Activated CD4-positive, alpha-beta memory T cell treated with anti-CD3 and anti-CD28 coated beads, Interleukin-2, amount 10 ng/mL, durations not matched to agents 7 days and 5 days (primary cell): ENCODE measurements at places on chromosomes 12 and 14. TPM values are rescaled to one million over a fixed set of nuclear protein-coding genes. Genes with fewer than 3 reads are reported as not detected.

Gene MYH6
- total RNA-seq, result 0.10 TPM

Gene TC2N
- total RNA-seq, result 195 TPM

DNA sequence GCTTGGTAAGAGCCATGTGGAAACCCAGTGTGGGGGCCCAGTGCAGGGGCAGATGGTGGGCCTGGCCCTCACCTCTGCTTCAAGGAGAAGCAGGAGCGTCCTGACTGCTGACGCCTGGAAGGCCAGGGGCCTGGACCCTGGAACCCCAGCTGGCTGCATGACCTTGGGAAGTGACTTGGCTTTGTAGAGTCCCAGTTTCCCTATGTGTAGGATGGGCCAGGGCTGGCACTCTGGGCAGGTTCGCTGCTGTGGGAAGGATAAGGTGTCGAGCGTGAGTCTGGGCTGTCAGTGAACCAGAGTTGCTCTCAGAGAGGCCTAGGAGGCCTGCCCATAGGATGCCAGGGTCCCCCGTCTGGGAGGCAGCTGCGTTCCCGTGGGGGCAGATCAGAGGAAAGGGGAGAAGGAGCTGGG, 43.2 kb downstream of the TRAFD1 start:
- peaks cover 3% of the 10 kb centered on the region for H3K4me1 ChIP-seq
- H3K27ac ChIP-seq, result no peak overlapping the region
- peaks cover 5% of the 10 kb centered on the region for H3K36me3 ChIP-seq
- H3K4me3 ChIP-seq, result no peak overlapping the region
- H3K27me3 ChIP-seq, result no peaks in the 10 kb centered on the region

GRCh38 chr12:63206494-63206893, 55.5 kb upstream of the AVPR1A start:
- DNase-seq, result no peak
- H3K27ac ChIP-seq, result no peak overlapping the region
- H3K36me3 ChIP-seq, result no peaks in the 10 kb centered on the region
- no peaks in the 10 kb centered on the region for H3K4me1 ChIP-seq

- H3K4me1 ChIP-seq, result no peaks in the 10 kb centered on the region
- H3K36me3 ChIP-seq, result no peaks in the 10 kb centered on the region
- peaks cover 26% of the 10 kb centered on the region for H3K27me3 ChIP-seq
Measured at GRCh38 chr12:52434760-52435530, 774 bp upstream of the KRT75 start.

- no peak overlapping the region for H3K4me3 ChIP-seq
- no peaks in the 10 kb centered on the region for H3K4me1 ChIP-seq
- DNase-seq, result peak; percentile 61
- H3K27me3 ChIP-seq, result no peaks in the 10 kb centered on the region
- no peak overlapping the region for H3K27ac ChIP-seq
Measured at GRCh38 chr12:126747530-126748149, 1519.3 kb upstream of the TMEM132C start.

Gene CLEC1B
- not detected for total RNA-seq

GRCh38 chr14:71049435-71050133, 142.3 kb downstream of the PCNX1 start:
- H3K27me3 ChIP-seq, result no peaks in the 10 kb centered on the region
- DNase-seq, result no peak
- H3K27ac ChIP-seq, result no peak overlapping the region
- H3K4me1 ChIP-seq, result no peaks in the 10 kb centered on the region

DNA sequence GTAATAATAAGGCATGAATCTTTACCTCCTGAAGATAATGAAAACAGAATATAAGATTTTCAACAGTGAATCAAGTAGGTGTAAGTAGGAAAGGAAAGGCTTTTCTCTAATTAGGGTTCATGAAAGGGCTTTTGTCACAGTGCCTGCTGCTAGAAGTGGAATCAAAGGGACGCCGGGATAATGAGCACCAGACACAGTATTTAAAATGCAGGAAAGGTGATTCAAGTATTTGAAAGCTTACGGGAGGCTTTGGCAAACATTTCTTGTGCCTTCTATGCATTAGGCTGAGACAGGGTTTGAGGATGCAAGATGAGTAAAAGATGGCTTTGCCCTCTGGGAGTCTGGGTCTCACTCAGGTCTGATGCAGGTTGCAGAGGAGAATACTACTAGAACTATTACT, 70.5 kb upstream of the ANO4 start:
- H3K27ac ChIP-seq, result no peak overlapping the region
- H3K4me1 ChIP-seq, result no peaks in the 10 kb centered on the region
- peaks cover 15% of the 10 kb centered on the region for H3K27me3 ChIP-seq
- no peak for DNase-seq

DNA sequence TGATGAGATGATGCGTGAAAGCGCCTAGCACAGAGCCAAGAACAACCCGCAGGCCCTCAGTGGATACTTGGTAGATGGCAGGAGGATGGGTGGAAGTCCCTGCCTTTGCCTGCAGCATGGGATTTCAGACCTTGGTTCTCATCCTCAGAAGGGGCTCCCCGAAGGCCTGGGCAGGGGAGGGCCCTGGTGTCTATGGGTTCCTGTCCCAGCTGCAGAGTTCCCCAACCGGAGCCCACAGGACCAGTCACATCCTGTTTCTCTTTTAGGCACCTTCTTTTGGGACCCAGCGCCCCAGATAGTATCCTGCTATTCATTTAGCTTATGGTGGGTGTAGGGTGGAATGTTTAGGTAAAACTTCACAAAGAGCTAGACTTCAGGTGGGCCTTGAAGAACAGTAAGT, 55.5 kb downstream of the CALM1 start:
- H3K27me3 ChIP-seq, result no peaks in the 10 kb centered on the region
- no peak overlapping the region for H3K27ac ChIP-seq
- no peaks in the 10 kb centered on the region for H3K36me3 ChIP-seq
- DNase-seq, result no peak
- peaks cover 11% of the 10 kb centered on the region for H3K4me1 ChIP-seq

Gene TMEM229B
- total RNA-seq, result 10.4 TPM

- DNase-seq, result no peak
- H3K27ac ChIP-seq, result no peak overlapping the region
- no peaks in the 10 kb centered on the region for H3K27me3 ChIP-seq
- peaks cover 7% of the 10 kb centered on the region for H3K4me1 ChIP-seq
Measured at GRCh38 chr14:90393966-90394365, 2.9 kb upstream of the CALM1 start.

GRCh38 chr12:96456265-96456974, 33.0 kb upstream of the CFAP54 start:
- H3K27ac ChIP-seq, result no peak overlapping the region
- H3K27me3 ChIP-seq, result no peaks in the 10 kb centered on the region
- no peak for DNase-seq
- H3K36me3 ChIP-seq, result no peaks in the 10 kb centered on the region
- H3K4me3 ChIP-seq, result no peak overlapping the region
- H3K4me1 ChIP-seq, result peaks cover 3% of the 10 kb centered on the region

- H3K27me3 ChIP-seq, result peaks cover 65% of the 10 kb centered on the region
- DNase-seq, result no peak
- peaks cover 38% of the 10 kb centered on the region for H3K4me1 ChIP-seq
- peaks cover 3% of the 10 kb centered on the region for H3K36me3 ChIP-seq
Measured at GRCh38 chr14:73241481-73242165, 4.3 kb downstream of the PAPLN start.

GRCh38 chr12:10861366-10861765, 12.1 kb upstream of the PRR4 start:
- H3K27ac ChIP-seq, result no peak overlapping the region
- no peak for DNase-seq
- no peak overlapping the region for H3K4me3 ChIP-seq
- no peaks in the 10 kb centered on the region for H3K27me3 ChIP-seq
- peaks cover 14% of the 10 kb centered on the region for H3K36me3 ChIP-seq

Gene PTPN6
- total RNA-seq, result 299 TPM

Gene NANOG
- total RNA-seq, result not detected

- H3K4me3 ChIP-seq, result peak overlapping the region; percentile 93
- H3K36me3 ChIP-seq, result peaks cover 42% of the 10 kb centered on the region
- peaks cover 73% of the 10 kb centered on the region for H3K4me1 ChIP-seq
- peak; percentile 64 for DNase-seq
- H3K27me3 ChIP-seq, result no peaks in the 10 kb centered on the region
- H3K27ac ChIP-seq, result peak overlapping the region; percentile 85
Measured at GRCh38 chr14:103561381-103562178, 877 bp downstream of the BAG5 start.

Gene CDH24
- total RNA-seq, result 2.0 TPM

Gene SDS
- total RNA-seq, result not detected

Gene PLA2G1B
- not detected for total RNA-seq

Gene PTPRR
- not detected for total RNA-seq

GRCh38 chr14:61290701-61291100, 9.6 kb upstream of the TMEM30B start:
- DNase-seq, result no peak
- no peaks in the 10 kb centered on the region for H3K27me3 ChIP-seq
- peaks cover 19% of the 10 kb centered on the region for H3K4me1 ChIP-seq
- H3K36me3 ChIP-seq, result no peaks in the 10 kb centered on the region
- no peak overlapping the region for H3K27ac ChIP-seq

GRCh38 chr12:1808036-1808797, 12.1 kb upstream of the LRTM2 start:
- no peaks in the 10 kb centered on the region for H3K36me3 ChIP-seq
- no peak overlapping the region for H3K4me3 ChIP-seq
- no peak for DNase-seq
- H3K27ac ChIP-seq, result peak overlapping the region; percentile 23

DNA sequence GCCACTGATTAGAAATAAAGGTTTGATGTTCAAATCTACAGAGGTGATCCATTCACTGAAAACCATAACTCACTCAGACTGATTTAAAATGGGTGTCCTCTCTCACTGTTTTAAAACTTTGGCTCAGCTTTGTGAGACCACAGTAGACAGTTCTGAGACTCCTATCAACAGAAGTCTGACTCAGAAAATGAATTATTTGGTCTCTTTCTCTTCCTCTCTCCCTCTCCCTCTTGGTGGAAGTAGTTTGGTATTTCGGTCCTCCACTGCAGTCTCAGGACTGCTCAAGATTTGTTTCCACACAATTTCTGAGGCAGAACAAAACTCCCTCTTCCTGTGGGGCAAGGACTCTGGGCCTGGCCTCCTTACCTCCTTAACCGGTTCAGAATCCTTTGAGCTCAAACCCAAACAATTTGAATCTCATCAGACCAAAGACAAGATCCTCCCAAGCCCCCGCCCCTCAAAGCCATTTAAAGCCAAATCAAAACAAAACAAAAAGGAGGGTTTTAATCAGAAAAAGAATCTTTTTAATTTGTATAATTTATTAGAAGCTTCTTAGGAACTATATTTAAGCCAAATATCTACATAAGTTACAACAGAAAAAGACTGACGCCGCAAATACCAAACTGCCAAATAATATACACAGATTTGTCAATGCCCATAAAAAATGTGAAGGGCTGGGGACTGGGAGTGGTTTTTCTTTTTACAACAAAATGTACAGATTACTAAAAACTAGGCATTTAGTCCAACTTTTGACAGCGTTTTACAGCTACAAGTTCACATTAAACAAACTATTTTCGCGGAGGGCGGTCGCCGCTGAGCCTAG, 3.9 kb downstream of the NKX2-1 start:
- peaks cover 72% of the 10 kb centered on the region for H3K27me3 ChIP-seq
- DNase-seq, result no peak
- peaks cover 6% of the 10 kb centered on the region for H3K4me1 ChIP-seq
- no peak overlapping the region for H3K4me3 ChIP-seq

DNA sequence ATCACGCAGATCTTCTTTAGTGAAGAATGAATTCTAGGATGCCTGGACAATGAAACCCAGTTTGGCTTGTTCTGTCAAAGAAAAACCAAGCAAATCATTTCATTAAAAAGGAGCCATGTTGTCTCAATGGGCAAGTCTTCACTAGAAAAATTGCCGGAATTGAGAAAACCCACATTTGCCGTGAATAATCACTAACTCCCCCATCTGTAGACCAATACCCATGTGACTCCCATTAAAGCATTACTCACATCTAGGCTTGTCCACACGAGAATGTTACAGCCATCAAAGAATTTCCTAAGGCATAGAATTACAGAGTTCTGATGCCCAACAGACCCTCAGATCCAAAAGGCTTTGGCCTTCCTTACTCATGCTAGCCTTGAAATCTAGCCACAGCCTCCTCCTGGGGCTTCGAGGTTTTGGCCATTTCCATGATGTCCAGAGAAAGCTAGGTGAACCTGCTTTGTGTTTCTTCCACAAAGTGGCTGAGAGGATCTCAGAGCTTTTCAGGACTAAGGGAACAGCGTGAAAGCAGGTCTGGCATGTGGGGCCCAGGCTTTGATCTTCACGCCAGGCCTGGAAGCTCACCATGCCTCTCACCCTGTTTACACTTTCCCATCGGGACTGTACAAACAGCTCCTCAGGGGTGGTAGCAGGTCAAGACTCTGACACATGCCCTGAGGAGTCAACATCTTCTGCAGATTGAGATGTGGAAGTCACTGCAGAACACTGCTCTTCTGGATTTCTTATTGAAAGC, 12.1 kb downstream of the SLC7A8 start:
- no peak overlapping the region for H3K27ac ChIP-seq
- no peak for DNase-seq
- no peak overlapping the region for H3K4me3 ChIP-seq
- H3K27me3 ChIP-seq, result peaks cover 12% of the 10 kb centered on the region
- H3K4me1 ChIP-seq, result no peaks in the 10 kb centered on the region
- no peaks in the 10 kb centered on the region for H3K36me3 ChIP-seq

Gene BIN2
- total RNA-seq, result 214 TPM

Gene PZP
- total RNA-seq, result not detected

Gene ZFHX2
- 1.5 TPM for total RNA-seq

DNA sequence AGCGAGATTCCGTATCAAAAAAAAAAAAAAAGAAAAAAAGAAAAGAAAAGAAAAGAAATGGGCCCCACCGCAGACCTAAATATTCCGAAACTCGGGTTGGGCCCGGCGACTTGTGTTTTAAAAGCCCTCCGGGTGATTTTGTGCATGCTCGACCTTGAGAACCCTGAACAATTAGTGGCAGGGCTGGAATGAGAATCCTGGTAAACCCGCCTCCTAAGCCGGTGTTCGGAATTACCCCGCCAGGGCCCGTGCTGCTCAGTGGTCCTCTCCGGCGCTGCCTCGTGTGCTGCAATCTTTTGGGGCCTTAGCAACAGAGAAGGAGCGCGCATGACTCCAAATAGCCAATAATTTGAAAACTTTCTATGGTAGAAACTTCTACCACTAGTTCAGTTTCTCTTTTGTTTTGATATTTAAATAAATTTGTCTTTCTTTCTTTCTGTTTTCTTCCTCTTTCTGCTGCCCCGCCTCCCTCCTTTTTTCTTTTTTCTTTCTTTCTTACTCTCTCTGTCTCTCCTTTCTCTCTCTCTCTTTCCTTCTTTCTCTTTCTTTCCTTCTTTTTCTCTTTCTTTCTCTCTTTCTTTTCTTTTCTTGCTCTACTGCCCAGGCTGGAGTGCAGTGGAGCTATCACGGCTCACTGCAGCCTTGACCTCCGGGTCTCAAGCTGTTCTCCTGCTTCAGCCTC, 1.5 kb upstream of the GALNT6 start:
- peaks cover 6% of the 10 kb centered on the region for H3K36me3 ChIP-seq
- peaks cover 77% of the 10 kb centered on the region for H3K4me1 ChIP-seq
- peak overlapping the region; percentile 96 for H3K27ac ChIP-seq
- peak overlapping the region; percentile 76 for H3K4me3 ChIP-seq
- peaks cover 2% of the 10 kb centered on the region for H3K27me3 ChIP-seq

- peaks cover 1% of the 10 kb centered on the region for H3K27me3 ChIP-seq
- H3K27ac ChIP-seq, result no peak overlapping the region
- no peaks in the 10 kb centered on the region for H3K36me3 ChIP-seq
- H3K4me3 ChIP-seq, result no peak overlapping the region
- no peak for DNase-seq
- H3K4me1 ChIP-seq, result peaks cover 7% of the 10 kb centered on the region
Measured at GRCh38 chr14:33833706-33834465, 117.0 kb downstream of the EGLN3 start.

GRCh38 chr12:131505561-131505960, 205.3 kb upstream of the SFSWAP start:
- H3K27me3 ChIP-seq, result peaks cover 9% of the 10 kb centered on the region
- no peaks in the 10 kb centered on the region for H3K36me3 ChIP-seq
- no peak overlapping the region for H3K4me3 ChIP-seq
- peaks cover 4% of the 10 kb centered on the region for H3K4me1 ChIP-seq
- H3K27ac ChIP-seq, result no peak overlapping the region

Gene POTEM
- total RNA-seq, result not detected

Gene MIP
- total RNA-seq, result not detected

Gene PLEKHH1
- 0.63 TPM for total RNA-seq
